Thoracic aorta (tissue), 2 donors: ENCODE measurements at places on chromosomes 3 and 15.

DNA sequence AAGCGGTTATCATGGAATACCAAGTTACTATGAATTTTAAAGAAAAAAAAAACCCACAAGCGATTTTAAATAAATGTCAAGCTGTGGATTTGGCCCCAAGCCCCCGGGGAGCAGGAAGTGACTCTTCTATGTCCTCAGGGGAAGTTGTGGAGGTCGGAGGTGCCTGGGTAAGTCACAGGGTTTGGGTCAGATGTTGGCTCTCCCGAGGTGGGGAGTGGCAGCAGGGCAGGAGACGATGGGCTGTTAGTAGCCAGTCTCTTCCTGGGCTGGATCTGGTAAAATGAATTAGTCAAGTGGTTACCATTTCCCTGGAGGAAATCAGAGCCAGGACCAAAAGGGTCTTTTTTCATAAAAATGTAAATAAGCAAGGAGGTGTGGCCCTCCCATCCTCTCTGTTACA is 316.7 kb downstream of the TLE3 start:
- H3K4me1 ChIP-seq = no peaks in the 10 kb centered on the region
- no peak overlapping the region for H3K27ac ChIP-seq
- no peaks in the 10 kb centered on the region for H3K27me3 ChIP-seq
- H3K36me3 ChIP-seq = no peaks in the 10 kb centered on the region
- no peak for DNase-seq

DNA sequence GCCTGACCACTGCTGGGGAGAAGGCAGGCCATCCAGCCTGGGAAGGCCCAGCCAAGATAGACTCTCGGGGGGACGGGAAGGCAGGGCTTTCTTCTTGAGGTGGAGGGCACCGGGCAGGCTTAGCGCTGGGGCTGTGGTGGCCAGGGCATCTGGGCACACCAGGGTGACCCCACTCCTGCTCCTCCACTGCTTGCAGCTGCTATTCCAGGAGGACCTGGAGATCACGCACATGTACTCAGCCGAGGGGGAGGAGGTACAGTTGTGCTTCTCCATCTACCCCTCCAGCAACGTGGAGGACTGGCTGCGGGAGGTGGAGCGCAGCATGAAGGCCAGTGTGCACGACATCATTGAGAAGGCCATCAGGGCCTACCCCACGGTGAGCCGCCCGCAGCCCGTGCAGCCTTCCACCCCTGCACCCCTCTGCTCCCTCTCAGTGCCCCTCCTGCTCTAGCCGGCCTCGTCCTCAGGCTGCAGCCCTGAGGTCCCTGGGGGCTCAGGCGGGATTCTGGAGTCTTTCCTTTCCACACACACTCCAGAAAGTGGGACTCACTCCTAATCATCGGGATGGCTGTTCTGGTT is 42.3 kb downstream of the DNAH1 start:
- no peak overlapping the region for H3K4me3 ChIP-seq
- H3K4me1 ChIP-seq = no peaks in the 10 kb centered on the region
- DNase-seq = no peak
- no peaks in the 10 kb centered on the region for H3K27me3 ChIP-seq
- H3K27ac ChIP-seq = no peak overlapping the region

DNA sequence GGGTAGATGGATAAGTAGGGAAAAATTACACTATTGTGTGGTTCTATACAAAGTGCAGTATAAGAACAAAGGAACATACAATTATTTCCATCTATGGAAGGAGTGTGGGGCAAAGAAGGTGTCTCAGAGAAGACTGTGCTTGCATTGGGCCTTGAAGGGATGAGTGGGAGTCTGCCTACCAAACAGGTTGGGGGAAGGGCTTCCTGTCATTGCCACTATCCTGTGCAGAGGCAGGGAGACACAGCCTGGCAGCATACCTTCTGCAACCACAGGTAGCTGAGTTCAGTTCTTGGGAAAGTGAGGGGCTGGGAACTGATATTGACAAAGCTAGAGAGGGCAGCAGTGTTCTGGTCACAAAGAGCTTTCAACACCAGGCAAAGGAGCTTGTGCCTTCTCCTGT is 3.4 kb downstream of the TIMP4 start:
- peaks cover 25% of the 10 kb centered on the region for H3K36me3 ChIP-seq
- H3K27me3 ChIP-seq = no peaks in the 10 kb centered on the region
- no peak for DNase-seq
- peak overlapping the region; percentile 52 for H3K27ac ChIP-seq

DNA sequence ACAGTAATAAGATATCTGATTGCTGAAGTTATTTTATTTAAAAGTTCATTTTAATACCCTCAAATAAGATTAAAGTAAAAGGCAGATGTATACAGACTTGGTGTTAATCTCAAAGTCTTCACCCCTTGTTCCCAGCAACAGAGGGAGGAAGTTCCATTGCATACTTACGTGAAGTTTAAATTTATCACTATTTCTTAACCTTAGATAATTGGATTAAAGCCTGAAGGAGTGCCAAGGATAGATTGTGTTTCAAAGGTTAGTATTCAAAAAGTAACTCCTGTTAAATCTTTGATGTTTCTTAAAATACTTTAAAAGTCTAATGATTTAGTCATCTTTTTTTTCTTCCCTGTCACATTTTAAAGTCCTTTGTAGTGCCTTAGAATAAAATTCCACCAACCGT is 39.3 kb downstream of the ATP1B3 start:
- no peak overlapping the region for H3K4me3 ChIP-seq
- no peak overlapping the region for H3K27ac ChIP-seq
- H3K36me3 ChIP-seq = peaks cover 3% of the 10 kb centered on the region
- DNase-seq = no peak

DNA sequence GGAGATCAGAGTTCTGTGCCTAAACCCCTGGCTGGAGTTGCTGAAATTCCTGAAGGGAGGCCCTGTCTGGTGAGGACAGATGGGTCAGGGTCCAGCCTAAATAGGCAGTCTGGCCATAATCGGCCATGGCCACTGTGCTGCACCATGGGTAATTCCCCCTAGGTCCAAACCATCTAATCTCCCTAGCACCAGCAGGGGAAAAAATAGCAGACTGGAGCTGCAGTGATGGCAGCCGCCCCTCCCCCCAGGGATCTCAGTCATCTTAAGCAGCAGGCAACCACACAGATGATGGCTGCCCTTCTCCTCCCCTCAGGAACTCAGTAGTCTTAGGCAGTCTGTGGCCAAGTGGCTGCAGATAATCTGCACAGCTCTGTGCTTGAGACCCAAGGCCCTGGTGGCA is 68.4 kb upstream of the CD96 start:
- H3K4me3 ChIP-seq = no peak overlapping the region
- H3K27ac ChIP-seq = no peak overlapping the region
- H3K4me1 ChIP-seq = no peaks in the 10 kb centered on the region
- no peaks in the 10 kb centered on the region for H3K36me3 ChIP-seq
- no peaks in the 10 kb centered on the region for H3K27me3 ChIP-seq

GRCh38 chr3:113954091-113954685 is 6.4 kb downstream of the ZDHHC23 start:
- DNase-seq = no peak
- no peaks in the 10 kb centered on the region for H3K36me3 ChIP-seq
- H3K4me3 ChIP-seq = no peak overlapping the region
- H3K27me3 ChIP-seq = no peaks in the 10 kb centered on the region
- no peaks in the 10 kb centered on the region for H3K4me1 ChIP-seq

DNA sequence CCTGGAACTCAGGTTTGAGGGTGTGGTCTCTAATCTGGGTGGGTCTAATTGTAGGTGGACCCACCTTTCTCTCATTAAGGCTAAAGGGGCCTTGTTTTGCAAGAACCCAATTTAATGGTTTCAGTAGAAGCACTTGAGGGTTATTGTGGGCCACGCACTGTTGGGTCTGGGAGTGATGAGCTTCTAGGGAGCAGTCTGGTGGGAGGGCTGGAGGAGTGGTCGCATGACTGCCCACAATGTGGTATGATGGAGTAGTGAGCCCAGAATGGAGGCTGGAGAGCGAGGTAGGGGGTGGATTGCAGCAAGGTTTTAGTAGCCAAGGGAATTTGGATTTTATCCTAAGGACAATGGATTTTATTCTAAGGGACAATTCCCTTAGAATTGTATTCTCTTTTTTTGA is 2.7 kb downstream of the TATDN2 start:
- H3K27me3 ChIP-seq = no peaks in the 10 kb centered on the region
- H3K4me1 ChIP-seq = peaks cover 42% of the 10 kb centered on the region
- DNase-seq = no peak
- peaks cover 10% of the 10 kb centered on the region for H3K36me3 ChIP-seq

- H3K4me1 ChIP-seq = no peaks in the 10 kb centered on the region
- H3K4me3 ChIP-seq = no peak overlapping the region
- no peak overlapping the region for H3K27ac ChIP-seq
- no peaks in the 10 kb centered on the region for H3K27me3 ChIP-seq
- no peak for DNase-seq
- no peaks in the 10 kb centered on the region for H3K36me3 ChIP-seq
Measured at GRCh38 chr3:30199096-30199759, 407.2 kb upstream of the TGFBR2 start.

GRCh38 chr3:131655070-131655690 is 152.4 kb upstream of the MRPL3 start:
- H3K27ac ChIP-seq = no peak overlapping the region
- H3K27me3 ChIP-seq = no peaks in the 10 kb centered on the region
- no peaks in the 10 kb centered on the region for H3K4me1 ChIP-seq
- H3K36me3 ChIP-seq = no peaks in the 10 kb centered on the region
- DNase-seq = no peak
